ENCODE measurements at places on chromosomes 13 and 19.

DNA sequence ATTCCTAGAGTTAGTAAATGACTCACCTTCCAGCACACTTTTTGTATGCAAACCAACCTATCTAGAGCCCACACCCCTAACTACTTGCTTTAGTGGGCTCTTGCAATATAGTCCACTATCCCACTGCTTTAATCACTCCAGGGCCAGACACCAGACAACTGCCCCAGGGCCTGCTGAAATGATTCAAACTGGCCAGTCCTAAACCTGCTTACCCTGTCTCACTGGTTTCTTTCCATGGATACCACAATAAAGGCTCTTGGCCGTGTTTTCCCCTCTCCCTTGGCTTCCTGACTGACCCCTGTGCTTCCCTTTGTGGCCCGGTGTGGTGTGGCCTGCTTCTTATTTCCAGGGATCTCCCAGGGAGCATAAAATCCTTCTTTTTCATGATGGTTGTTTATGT, 14.6 kb downstream of the HS6ST3 start:
- DNase-seq = no peak

- DNase-seq = no peak
Observed at GRCh38 chr19:8204961-8205360, 4.2 kb upstream of the CERS4 start.

DNA sequence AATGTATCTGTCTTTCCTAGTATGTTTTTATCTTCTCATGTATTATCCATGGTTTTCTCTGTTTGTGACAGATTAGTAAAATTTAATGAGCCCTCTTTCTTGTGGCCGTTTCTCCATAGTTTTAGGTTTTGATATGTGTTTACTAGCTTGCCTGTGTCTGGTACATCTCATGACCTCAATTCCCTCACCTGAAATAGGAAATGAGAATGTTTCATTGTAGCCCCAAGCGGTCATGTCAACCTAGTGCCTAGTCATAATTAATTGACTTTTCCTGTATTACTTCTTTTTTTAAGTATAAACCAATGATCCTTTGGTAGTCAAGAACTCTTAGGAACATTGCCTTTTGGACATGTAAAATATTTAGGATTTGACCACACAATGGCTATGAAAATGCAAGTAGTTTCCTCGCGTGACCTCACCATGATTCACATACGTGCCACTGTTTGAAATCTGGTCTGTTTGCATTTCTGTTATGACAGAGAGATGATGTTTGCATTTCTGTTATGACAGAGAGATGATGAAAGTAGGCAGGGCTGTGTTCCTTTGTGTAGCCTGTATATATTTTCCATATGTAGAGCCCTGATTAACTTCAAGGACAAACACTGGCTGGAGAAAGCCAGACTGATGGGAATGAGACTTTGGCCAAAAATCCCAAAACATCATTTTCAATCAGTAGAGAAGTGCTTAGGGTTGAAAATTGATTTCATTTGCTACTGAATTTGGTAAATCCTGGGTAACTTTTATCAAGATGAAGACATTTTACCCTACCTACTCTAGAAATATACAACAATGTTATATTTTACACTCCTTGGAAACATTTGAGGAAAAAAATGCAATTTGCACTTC, 104.8 kb downstream of the TNFRSF19 start:
- DNase-seq = no peak

DNA sequence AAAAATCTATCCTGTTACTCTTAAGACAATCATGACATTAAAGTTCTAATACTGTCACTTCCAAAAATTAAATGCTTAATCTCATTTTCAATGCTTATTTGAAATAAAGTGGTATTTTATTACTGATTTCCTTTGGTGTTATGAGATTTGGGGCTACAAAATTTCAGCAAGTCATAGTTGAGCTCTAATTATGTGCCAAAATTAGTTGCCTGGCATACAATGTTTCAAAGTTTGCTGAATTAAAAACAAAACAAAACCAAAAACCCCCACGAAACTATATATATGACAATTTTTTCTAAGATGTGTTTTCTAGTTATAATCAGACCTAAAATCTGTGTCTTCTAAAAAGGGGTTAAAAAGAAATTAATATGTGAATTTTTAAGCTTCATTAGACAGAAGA, 62.2 kb downstream of the KCNRG start:
- no peak for DNase-seq

- DNase-seq = no peak
Observed at GRCh38 chr13:100944791-100945345, 270.3 kb upstream of the TMTC4 start.

GRCh38 chr13:49629196-49629938, 1.1 kb downstream of the ARL11 start:
- no peak for DNase-seq

DNA sequence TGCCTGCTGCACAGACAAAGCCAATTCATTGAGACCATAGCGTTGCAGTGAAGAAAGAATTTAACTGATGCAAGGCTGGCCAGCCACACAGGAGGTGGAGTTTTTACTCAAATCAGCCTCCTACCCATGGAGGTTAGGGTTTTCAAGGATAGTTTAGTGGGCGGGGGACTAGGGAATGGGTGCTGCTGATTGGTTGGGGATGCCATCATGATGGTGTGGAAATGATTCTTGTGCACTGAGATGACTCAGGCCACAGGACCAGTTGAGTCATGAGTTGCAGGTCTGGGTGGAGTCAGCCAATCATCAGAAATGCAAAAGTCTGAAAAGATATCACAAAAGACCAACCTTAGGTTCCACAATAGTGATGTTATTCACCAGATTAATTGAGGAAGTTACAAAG, 359.6 kb downstream of the FOXO1 start:
- no peak for DNase-seq

DNA sequence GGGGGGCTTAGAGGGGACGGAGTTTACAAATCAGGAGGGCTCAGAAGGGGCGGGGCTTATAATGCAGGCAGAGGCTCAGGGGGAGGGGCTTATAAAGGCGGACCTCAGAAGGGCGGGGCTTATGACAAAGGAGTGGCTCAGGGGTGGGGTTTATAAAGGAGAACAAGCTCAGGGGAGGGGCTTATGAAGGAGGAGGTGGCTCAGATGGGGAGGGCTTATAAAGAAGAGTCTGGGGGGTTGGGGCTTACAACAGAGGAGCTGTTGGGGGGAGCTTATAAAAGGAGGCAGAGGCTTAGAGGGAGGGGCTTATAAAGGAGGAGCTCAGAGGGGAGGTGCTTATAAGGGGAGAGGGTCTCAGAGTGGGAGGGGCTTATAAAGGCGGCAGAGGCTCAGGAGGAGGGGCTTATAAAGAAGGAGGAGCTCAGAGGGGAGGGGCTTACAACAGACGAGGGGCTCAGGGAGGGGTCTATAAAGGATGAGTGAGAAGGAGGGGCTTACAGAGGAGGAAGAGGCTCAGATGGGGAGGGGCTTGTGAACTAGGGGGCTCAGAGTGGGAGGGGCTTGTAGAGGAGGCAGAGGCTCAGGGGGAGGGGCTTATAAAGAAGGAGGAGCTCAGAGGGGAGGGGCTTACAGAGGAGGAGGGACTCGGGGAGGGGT, 1.0 kb downstream of the SMIM24 start:
- no peak for DNase-seq

GRCh38 chr19:49186108-49186507, 28.5 kb downstream of the TRPM4 start:
- DNase-seq = no peak

GRCh38 chr13:33087091-33087490, 70.9 kb downstream of the KL start:
- no peak for DNase-seq

- DNase-seq = no peak
Observed at GRCh38 chr13:43908156-43909126, 28.7 kb downstream of the LACC1 start.

GRCh38 chr13:95579303-95579702, 26.8 kb downstream of the CLDN10 start:
- DNase-seq = no peak

DNA sequence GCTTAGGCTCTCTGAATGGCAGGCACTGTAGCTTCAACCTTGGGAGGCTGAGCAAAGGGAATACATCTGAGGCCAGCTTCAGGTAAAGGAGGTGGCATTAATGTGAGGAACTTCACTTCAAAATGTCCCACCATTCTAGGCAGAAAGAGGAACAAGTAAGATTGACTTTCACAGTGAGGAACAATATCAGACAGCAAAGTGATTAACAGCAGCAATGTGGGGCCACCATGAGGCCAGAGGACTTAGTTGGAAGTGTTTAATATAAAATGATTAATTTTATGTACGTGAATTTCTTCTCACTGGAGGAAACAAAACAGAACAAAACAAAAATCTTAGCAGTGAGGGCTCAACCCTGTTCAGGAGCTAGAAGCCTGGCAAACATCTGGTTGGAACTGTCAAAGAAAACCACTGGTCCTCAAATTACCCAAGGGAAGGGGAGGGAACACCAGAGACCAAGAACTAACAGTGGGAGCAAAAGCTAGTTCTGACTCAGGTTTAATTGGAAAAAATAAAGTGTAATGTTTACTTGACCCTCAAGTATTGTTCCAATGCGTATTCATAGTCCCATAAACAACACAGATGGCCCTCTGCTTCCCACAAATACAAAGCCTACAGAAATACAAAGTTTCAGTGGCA, 43.9 kb upstream of the FRY start:
- no peak for DNase-seq

DNA sequence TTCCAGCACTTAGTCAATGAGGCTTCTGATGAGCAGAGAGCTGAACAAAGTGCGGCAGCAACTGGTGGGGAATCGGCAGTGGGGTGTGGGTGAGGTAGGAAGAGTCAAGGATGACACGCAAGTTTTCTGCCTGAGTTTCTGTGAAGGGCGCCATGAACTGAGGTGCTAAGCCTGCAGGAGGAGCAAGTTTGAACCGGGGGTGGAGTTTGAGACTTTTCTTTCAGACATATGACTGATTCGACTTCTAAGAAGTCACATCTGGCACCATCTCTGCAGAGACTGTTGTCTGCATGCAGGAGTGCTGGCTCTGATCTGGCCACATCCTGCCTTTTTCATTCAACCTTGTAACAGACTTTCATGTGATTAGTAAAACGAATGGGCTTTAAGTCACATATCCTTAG, 14.8 kb upstream of the GPI start:
- peak; percentile 27 for DNase-seq

DNA sequence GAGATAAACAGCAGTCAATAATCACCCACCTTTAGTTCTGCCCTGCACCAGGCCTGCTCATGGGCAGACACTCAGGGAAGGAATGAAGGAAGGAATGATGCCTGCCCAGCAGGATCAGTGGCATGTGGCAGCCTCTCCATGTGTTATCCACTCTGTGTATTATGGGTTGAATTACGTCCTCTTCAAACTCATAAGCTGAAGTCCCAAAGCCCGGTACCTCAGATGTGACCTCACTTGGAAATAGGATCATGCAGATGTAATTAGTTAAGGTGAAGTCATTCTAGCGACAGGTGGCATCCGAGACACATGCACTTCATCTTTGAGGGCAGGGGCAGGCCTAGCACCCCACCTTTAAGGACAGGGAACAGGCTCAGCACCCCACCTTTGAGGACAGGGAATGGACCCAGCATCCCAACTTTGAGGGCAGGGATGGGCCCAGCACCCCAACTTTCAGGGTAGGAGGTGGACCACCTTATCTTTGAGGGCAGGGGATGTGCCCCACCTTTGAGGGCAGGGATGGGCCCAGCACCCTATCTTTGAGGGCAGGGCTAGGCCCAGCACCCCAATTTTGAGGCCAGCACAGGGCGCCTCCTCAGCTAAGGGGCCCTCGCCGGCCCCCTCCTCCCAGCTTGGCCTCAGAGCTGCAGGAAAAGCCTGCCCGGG, 127.6 kb downstream of the URI1 start:
- DNase-seq = no peak

DNA sequence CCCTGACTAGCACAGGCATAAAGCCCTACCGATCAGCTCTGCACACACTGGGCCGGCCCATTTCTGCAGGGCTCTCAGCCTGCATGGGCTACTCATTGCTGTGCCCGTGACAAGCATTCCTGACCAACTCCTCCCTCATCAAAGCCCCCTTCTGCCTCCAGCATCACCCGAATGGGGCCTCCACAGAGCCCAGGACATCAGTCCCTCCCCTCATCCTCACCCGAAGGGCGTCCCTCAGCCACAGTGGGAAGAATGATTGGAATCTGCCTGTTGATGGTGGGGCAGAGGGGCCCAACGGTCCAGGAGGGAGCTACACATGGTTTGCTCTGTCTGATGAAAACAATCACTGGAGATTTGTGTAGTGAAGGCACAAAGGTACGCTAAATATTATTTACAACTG, 43.8 kb downstream of the SERP2 start:
- no peak for DNase-seq

DNA sequence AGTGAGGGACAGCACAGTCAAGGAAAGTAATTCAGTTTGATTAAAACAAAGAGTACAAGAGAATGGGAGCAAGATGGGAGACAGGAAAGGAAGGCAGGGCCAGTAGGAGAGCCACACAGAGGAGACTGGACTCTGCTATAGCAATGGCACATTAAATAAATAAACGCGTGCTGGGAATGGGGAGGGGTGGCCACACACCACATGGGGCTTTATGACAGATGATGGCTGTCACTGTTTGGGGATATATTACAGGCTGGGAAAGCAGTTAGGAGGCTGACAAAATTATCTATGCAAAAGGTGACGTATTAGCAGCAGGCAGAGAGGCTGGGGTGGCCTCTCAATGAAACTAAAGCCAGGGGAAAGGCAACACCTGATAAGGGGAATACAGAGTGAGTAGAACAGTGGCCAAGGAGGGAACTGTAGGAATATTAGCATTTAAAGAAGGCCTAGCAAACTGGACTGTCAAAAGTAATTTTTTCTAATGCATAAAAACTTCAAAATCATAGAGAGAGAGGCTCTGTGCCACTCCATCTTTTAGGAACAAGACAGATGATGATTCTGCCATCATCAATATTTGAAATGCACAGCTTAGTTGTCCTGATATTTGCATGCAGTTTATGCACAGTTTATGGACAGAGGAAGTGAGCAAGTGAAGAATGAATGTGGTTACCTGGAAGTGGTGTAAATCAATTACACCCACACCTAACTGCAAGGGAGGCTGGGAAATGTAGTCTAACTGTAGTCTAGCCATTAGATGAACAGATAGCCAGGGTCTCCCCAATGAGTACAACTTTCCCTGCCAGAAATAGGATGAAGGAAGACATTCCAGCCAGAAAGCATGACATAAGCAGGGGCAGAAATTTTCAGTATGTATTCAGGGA, 346.5 kb downstream of the FOXO1 start:
- DNase-seq = no peak

GRCh38 chr19:2796659-2797266, 11.5 kb downstream of the THOP1 start:
- DNase-seq = no peak
